Stimulated activated CD4-positive, alpha-beta T cell treated with anti-CD3 and anti-CD28 coated beads, Interleukin-1b, Interleukin-23, amount 100 ng/mL, for 1 hour (primary cell): ENCODE measurements at places on chromosomes 3 and 15.

- DNase-seq, result no peak
Observed at GRCh38 chr15:60101416-60101815, 97.3 kb downstream of the FOXB1 start.

GRCh38 chr3:124092811-124093210 lies 100.9 kb upstream of the ROPN1 start:
- DNase-seq, result no peak

- DNase-seq, result no peak
Observed at GRCh38 chr3:72255791-72256559, 471.0 kb upstream of the PROK2 start.

GRCh38 chr3:426072-426471 lies 229.5 kb downstream of the CHL1 start:
- no peak for DNase-seq

DNA sequence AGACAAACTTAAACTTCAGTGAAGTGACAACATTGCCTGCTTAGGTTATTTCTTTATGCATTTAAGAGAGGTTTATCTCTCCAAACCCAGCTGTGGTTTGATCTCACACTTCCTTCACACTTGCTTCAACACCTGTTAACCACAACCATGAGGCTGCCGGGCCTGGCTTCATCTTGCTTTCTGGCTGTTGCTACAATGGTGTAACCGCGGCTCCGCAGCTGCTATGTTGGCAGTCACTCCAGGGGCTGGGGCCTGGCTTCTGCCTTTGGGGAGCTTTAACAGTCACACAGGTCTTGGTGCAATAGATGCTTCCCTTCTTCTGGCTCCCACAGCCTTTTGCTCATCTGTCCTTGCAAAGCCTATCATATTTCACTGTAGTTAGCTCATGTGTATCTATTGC lies 72.9 kb upstream of the MNS1 start:
- DNase-seq, result no peak

- DNase-seq, result no peak
Observed at GRCh38 chr3:40355410-40355809, 31.6 kb upstream of the ENTPD3 start.
